ENCODE measurements at places on chromosomes 1 and 21.

DNA sequence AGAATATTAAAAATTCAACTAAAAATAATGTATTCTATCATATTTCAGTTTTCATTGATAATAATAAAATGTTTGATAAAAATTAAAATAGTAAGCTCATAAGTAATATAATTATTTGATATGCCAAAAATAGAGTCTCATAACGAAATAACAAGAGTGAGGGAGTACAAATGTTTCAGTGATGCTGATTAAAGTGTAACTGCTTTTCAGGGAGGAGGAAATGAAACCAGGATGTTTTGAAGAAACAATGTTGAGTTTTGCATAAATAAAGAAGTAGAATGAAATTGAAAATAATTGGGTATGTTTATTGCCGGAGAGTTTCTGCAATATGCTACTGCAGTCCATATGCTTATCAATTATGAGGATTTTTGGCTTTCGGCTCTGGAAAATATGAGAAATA lies 1159.8 kb upstream of the ADGRL2 start:
- DNase-seq, result no peak

DNA sequence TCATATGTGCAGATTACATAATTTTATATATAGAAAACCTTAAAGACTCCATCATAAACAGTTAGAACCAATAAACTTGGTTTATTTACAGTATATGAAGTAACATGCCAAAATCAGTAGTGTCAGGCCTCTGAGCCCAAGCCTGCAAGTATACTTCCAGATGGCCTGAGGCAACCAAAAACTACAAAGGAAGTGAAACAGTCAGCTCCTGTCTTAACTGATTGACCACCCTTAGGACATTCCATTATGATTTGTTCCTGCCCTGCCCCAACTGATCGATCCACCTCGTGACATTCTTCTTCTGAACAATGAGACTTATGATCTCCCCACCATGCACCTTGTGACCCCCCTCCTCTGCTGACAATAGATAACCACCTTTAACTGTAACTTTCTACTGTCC lies 630.3 kb downstream of the AMY1C start:
- DNase-seq, result no peak

DNA sequence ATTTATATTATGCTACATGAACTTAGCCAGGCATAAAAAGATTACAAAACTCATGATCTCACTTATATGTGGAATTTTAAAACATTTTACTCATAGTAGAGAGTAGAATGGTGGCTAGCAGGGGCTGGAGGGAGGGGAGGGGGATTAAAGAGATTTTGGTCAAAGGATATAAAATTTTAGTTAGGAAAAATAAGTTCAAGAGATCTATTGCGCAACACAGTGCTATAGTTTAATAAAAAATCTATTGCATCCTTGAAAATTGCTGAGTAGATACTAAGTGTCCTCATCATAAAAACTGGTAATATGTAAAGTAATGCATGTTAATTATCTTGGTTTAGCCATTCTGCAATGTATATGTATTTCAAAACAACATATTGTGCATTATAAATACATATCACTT lies 635.6 kb upstream of the NEGR1 start:
- DNase-seq, result no peak

DNA sequence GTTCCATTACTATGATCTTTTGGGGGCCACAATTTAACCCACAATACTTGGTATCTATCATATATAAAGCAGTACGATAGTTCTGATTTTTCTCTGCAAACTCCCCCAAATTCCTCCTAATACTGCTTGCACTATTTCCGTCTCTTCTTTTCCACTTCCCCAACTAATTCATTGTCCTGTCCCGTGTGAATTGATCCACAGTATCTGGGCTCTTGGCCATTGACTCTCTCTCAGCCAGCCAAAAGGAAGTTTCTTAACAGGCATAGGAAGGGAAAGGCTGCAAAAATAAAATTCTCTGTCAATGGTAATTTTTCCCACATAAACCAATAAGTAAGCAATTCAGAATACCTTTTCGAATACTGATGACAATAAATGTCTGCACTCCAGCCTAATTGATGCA lies 91.7 kb upstream of the DSCAM start:
- no peak for DNase-seq

- DNase-seq, result no peak
Measured at GRCh38 chr1:85356130-85356529, 79.7 kb upstream of the BCL10 start.
